CD4-positive, alpha-beta T cell treated with Interferon alpha-2 for 1 hour (primary cell): ENCODE measurements at places on chromosomes 1 and 21.

GRCh38 chr1:74592580-74593355 lies 80.4 kb upstream of the LRRC53 start:
- DNase-seq = no peak

DNA sequence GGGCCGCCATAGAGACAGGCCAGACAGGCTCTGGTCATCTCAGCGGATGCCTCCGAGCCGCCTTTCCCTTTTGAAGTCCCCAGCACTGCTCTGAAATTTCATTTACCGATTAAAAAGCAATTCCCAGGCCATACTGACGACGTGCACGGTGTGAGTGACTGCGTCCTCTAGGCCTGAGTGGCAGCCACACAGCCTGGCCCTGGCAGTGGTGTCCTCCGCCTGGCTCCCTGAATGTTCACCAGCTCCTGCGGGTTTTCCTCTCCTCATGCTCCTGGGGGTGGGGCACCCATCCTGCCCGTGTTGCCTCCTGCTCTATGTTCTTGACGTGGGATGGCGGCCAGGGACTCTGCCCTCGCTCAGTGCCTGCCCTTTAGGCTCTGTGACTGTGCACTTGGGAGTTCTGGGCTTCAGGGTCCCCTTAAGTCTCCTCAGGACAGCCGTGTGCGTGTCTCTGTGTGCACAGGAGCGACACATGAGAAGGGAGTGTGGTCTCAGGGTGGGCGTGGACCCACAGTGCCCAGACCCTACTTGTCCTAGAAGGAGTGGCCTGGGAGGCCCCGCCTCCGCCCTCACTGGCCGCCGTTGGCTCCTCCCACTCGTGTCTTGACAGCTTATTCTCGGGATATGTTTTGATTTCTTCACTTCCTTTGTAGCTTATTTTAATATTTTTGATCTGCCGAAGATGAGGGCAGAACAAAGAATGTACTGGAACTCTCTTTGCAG lies 3.6 kb downstream of the SKI start:
- DNase-seq = peak; percentile 74

- no peak for DNase-seq
Observed at GRCh38 chr1:248906753-248907661, 972 bp downstream of the PGBD2 start.

- DNase-seq = no peak
Observed at GRCh38 chr1:89466307-89466930, 58.2 kb upstream of the LRRC8B start.

DNA sequence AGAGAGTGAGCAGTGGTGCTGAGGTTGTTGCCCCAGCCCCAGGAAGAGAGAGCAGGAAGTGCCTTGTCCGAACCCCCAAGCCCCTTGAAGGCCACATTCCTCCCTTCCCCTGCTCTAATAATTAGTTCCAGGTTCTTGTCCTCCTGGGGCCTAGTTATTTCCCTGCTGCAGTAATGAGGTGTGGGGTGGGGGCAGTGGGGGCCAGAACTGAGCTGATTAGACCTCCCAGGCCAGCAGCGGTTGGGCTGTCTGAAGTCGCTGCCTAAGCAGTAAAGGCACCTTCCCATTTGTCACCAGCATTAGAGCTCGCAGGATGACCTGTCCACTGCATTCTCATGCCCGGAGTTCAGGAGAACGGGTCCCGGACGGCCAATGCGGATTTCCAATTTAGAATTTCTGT lies 186.5 kb upstream of the CSF3R start:
- no peak for DNase-seq

DNA sequence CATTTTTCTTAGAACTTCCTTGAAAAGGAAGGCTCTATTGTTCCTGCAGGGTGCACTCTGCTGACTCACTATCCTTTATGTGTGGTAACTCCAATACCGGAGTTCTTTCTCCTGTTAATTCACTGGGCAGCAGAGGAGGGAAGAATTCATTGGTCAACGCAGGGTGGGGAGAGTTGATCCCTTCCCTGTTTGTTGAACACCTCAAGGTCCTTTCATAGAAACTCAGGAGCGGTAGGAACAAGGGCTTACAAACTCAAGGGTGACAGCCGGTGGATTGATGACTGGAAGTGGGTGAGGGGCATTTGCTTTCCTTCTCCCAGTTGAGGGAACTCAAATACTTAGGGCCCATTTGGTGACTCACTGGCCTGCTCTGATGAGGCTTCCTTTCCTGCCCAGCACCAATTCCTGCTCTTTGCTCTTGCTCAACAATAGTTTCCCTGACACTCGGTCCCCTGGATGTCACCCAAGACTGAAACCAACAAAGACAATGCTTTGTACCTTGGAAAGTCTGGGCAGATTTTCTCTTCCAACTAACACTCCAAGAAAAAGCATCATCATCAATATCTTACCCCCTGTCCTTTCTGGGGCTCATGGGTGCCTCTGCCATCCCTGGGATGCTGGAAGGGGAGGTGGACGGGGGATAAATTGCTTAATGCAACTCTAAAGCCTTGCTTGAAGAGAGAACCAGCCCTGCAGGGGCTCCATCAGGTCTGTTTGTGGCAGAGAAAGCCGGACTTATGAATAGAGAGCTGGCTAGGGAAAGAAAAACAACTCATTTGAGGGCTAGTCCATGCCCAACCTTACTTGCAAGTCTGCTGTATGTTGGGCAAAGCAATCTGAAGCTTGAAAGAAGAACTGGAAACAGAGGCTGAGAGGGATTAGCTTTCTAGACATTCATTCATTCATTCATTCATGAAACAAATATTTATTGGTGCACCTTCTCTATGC lies 9.3 kb downstream of the SLC26A9 start:
- DNase-seq = peak; percentile 25

DNA sequence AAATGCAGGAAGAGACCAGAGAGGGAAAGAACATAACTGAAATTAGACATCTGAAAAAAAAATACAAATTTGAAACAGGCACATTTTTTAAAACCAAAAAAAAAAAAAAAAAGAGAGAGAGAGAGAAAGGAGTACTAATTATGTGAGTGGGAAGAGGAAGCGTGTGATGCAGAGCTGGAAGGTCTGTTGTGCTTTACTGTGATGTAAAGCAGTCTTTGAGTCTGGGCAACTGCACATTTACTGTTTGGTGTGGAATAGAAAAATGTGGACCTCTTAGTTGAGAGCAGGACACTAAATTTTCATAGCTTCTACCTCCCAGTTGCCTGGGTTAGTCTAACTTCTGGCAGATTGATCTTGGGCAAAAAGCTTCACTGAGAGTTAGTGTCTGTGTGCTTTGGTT lies 16.5 kb downstream of the LHX9 start:
- DNase-seq = no peak

DNA sequence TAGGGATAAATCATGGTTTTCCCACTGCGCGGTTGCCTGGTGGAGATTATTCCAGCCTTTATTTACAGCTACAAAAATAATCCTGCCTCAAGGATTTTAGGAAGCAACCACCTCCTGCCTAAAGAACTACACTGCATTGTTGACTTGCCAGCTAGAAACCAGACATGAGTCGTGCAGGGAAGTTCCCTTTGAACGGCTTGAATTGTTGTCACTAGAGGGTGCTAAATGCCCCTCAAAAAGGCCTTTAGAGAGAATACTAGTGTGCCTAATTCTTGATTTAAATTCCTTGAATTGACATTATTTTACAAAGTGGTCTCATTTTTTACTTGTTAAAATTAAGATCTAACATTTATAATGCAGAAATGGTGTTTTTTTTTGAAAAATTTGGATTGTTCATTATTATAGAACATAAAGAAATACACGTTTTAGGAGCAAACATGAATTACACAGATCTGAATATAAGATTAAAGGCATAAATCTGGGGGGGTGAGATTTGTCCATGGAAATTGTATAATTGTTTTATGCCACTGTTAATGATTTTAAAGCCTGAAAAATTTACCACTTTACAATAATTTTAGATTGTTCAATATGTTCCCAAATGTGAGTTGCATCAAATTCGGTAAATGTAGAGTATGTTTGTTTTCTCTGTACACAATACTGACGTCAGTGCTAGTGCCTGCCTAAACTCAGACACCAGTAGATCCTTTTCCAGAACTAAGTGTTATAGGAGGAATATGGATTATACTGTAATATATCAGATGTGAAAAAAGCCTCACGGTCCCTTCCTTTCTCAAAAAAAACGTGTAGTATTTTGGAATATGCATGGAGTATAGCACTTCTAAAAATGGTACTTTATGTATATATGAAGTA lies 7.6 kb upstream of the ERG start:
- peak; percentile 21 for DNase-seq

- DNase-seq = no peak
Observed at GRCh38 chr1:20361805-20362381, 71.2 kb downstream of the VWA5B1 start.

DNA sequence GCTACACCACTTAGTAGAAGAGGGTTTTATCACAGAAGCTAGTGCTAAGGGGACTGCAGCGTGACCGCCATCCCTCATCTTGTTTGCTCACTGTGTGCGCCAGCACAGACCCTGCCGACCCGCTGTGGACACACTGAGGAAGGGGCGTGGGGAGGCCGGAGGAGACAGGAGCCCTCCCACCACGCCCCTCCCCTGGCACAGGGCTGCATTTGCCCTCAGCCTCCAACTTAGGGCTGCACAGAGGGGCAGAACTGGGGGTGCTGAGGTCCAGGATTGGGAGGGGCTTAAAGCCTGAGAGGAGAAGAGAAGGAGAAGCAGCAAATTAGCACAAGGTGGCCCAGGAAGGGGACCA lies 37.2 kb downstream of the RRP1 start:
- DNase-seq = no peak

DNA sequence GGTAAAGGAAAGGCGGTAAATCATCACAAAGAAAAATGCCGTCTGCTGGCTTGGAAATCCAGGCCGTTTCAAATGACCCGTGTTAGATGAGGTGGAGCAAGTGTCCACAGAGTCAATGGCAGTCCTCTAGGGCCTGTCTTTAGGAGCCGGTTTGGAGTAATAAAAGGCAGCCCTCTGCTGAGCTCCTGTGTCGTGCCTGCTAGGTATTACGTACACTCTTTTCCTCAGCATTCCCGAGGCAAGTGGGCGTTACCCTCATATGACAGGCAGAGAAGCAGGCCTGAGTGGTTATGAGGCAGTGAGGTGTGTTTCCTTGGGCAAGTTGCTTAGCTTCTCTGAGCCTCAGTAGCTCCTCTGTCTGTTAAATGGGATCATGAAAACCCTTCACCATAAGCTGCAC lies 7.7 kb downstream of the NENF start:
- no peak for DNase-seq

DNA sequence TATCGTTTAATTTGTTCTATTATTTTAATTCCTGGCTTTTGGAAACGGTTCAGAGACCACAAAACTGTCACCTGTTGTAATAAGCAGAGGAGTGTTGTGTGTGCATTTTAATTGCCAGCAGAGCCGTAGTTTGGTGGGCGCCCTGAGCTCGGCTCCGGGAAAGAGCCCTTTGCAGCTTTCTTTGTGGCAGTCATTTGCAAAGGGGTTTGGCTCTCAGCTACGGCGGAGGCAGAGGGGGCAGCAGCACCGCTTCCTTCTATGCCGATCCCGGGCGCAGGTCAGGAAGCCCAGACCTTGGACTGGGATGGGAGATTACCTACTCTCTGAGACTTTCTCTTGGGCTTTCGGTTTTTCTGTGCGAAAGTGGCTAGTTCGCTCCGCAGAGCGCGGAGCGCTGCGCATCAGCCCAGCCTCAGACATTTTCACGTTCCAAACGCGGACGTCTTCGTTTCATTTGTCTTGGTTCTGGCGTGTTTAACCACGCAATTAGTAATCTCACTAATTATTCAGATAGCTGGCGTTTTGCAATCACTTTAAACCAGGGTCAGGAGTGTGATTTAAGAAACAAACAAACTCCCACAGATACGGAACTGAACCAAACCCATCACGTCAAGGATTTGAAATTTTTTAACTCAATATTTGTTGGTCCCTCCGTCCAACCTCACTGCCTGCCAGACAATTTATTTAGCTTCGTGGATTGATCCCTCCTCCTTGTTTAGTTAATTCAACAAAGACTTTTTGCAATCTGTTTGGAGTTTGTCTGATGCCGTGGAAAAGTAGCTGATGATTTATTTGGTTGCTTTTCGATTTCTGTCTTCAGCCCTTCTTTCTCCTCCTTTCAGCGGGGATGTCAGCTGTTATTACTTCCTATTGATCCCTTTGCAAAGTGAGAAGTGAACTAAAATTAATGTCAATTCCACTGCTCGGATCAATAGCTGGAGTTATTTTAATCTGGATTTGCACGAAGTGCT lies 3.9 kb downstream of the RNF220 start:
- no peak for DNase-seq

DNA sequence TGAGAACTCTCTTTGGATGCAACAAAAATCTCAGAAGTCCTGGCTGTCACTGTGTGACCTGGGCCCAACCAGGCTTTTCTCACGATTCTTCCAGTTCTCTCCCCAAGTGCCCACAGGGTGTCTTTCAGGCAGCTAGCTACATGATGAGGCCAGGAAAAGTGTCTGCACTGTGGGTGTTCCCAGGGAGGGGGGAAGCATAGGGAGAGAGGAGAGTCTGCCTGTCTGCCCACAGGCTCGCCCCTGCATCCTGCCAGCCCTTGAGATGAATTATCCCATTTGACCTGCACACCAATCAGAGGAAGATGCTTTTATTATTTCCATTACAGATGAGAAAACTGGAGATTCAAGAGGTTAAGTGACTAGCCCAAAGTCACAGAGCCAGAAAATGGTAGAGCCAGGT lies 27.8 kb downstream of the FOXO6 start:
- no peak for DNase-seq

GRCh38 chr1:21335088-21335691 lies 44.9 kb upstream of the ECE1 start:
- no peak for DNase-seq

- no peak for DNase-seq
Observed at GRCh38 chr1:16903458-16903796, 7.6 kb downstream of the RNU1-2 start.

DNA sequence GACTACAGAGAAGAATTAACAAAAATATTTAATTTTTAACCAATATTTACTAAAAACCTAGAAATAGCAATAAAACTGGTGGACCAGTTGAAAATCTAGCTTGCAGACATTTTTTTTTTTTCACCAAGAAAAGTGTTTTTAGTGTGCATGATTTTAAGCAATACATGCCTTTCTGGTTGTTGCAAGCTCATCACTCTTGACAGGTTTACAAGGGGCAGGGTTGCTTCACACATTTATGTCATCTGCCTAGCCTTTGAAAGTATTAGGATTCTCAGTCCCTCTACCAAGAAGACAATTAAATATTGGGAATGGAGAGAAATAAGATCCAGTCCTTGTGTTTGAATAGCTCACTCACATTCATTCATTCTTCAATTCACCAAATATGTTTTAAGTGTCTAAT lies 53.8 kb upstream of the LYPLAL1 start:
- DNase-seq = no peak

- no peak for DNase-seq
Observed at GRCh38 chr1:76090283-76091203, 16.0 kb downstream of the ST6GALNAC3 start.

- no peak for DNase-seq
Observed at GRCh38 chr1:153848805-153849204, 73.6 kb downstream of the SLC27A3 start.

GRCh38 chr1:24216276-24217074 lies 29.4 kb upstream of the IFNLR1 start:
- no peak for DNase-seq

DNA sequence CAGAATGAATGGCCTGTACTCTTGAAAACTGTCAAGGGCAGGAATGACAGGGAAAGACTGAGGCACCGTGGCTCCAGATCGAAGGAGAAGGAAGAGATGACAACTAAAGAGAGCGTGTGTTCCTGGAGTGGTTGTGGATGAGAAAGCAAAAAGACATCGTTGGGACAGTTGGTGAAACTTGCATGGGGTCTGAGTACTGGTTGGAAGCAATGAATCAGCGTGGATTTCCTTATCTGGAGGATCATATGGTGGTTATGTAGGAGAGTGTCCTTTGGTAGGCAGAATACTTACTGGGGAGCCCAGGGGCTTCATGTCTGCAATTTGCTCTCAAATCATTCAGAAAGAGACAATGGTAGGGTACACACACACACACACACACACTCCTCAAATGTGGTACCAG lies 13.9 kb downstream of the LEMD1 start:
- no peak for DNase-seq
